ENCODE measurements at places on chromosomes 2 and 18. TPM values are rescaled to one million over a fixed set of nuclear protein-coding genes. Genes with fewer than 3 reads are reported as not detected.
A peak's percentile ranks its signal among the peaks of the same experiment; 100 is the strongest.

Gene UGT1A8
- total RNA-seq = not detected

Gene EML6
- 6.2 TPM for total RNA-seq

- no peaks in the 10 kb centered on the region for H3K27me3 ChIP-seq
- no peak overlapping the region for H3K27ac ChIP-seq
- no peak overlapping the region for H3K4me3 ChIP-seq
Observed at GRCh38 chr2:240840435-240841060, 20.5 kb upstream of the KIF1A start.

DNA sequence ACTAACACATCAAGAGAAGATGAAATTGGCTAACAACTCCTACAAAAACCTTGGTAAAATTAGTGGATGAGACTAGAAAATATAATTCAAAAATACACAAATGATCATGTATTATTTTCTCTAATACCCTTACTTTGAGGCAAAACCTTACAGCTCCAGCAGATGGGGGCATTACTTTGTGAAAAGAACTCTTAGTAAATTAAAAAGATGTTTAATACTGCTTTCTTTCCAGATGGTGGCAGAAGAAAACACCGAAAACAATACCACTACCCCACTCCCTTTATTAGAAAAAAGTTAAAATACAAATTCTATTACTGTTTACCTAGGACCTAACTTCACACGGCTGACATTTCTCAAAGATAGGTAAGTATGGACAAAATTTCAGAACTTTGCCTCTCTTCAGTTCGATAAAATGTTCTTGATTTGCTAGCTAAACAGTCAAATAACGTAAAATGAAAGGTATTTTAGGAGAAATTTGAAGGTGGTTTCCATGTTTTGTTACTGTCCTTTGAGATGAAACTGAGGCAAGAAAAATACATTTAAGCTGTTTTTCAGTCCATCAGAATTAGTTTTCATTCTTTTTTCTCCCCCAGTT, 30.6 kb downstream of the ORC4 start:
- no peaks in the 10 kb centered on the region for H3K27me3 ChIP-seq
- DNase-seq = peak; percentile 78
- H3K27ac ChIP-seq = no peak overlapping the region
- H3K4me3 ChIP-seq = no peak overlapping the region

DNA sequence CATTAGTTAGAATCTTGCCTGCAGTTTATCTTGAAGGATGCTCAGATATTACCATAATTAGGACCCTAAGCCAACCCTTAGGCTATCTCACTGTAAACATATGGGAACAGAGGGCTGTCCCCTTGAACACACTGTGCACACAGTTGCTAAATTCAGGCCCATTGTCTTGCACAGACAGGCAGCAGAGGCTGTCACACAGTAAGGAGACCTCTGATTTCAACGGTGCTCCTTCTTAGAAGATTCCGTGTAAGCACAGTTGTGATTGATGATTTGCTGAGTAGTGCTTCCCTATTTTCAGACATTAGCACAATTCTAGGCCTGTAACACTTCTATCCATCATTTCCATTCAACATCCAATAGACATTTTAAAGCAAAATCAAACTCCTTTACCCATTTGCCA, 108.0 kb downstream of the RNF152 start:
- H3K4me3 ChIP-seq = no peak overlapping the region
- H3K36me3 ChIP-seq = 0 out of 2 replicates have a peak, but pooled peaks cover 3% of the 10 kb centered on the region
- H3K4me1 ChIP-seq = no peaks in the 10 kb centered on the region
- H3K27me3 ChIP-seq = no peaks in the 10 kb centered on the region

DNA sequence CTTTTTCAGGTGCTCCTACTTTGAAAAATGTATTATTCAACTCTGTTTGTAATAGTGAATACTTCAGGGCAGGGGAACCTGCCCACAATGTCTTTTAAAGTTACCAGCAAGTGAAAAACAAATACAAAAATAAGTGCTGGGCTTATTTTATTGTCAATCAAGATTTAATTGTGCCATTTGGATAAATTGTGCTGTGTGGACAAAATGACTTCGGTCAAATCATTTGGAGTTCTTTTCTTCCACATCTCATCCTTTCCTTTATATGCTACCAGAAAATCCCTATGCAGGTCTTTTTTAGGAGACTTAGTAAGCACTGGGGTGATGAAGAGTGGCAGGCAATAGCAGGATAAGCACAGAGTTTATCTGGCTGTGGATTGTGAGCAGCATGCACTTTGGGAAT, 63.9 kb downstream of the NYAP2 start:
- no peaks in the 10 kb centered on the region for H3K36me3 ChIP-seq
- H3K27ac ChIP-seq = no peak overlapping the region
- no peaks in the 10 kb centered on the region for H3K27me3 ChIP-seq
- DNase-seq = no peak

GRCh38 chr2:55027226-55027625, 23.0 kb downstream of the RTN4 start:
- no peak for DNase-seq
- peak overlapping the region; percentile 39 for H3K27ac ChIP-seq
- H3K27me3 ChIP-seq = no peaks in the 10 kb centered on the region

All from GM23338 (cell line).